ENCODE measurements at places on chromosomes 16 and 17.
A peak's percentile ranks its signal among the peaks of the same experiment; 100 is the strongest.

DNA sequence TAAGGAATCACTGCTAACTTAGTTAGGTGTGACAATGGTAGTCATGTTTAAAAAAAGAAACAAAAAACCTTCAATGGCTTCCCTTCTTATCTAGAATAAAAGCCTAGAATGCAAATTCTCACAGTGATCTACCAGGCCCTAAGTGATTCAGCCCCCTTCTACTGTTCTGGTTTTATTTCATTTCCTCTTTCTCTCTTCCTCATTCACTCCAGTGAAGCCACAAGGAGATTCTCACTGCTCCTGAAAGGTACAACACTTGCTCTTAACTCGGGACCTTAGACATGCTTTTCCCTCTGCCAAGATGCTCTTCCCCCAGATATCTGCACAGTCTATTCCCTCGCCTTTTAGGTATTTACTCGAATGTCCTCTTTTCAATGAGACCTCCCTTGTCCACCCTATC lies 3.7 kb downstream of the PIGS start:
- DNase-seq, result no peak

GRCh38 chr16:24146518-24146917 lies 109.6 kb upstream of the CACNG3 start:
- DNase-seq, result no peak

GRCh38 chr16:87032554-87032953 lies 284.6 kb downstream of the C16orf95 start:
- DNase-seq, result no peak

- DNase-seq, result no peak
Measured at GRCh38 chr16:85172455-85173145, 60.3 kb upstream of the CIBAR2 start.

DNA sequence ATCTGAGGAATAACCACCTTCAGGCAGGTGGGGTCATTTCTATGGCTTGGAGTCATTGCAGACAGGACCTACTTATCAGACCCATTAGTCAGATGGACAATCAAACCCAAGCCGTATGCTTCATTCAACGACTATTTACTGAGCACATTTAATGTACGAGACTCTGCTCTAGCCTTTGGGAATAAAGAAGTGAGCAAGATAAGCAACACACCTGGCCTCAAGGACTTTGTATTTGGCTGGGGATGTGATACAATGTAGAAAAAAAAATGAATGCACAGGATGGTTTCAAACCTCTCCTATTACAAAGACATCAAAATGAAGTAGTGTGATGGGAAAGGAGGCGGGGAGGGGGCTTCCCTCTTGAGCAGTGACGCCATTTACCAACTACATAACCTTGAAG lies 311.7 kb downstream of the PMP22 start:
- no peak for DNase-seq

DNA sequence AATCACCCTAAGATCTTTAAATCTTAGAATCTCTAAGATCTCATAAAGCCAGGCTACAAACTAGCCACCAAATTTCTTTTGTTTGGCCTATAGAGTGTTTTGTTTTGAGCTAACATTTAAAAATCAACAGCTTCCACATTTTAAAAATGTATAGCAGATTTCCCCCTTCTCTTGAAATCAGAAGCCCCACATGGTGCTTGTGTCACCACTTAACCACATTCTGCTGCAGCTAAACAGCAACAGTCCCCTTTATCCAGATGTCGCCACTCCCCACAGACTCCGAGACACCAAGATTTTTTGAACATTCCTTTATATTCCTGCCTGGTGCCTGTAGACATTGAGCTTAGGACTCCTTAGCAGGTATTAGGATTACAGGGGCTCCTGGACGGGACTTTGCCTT lies 16.0 kb downstream of the GUCY2D start:
- no peak for DNase-seq

DNA sequence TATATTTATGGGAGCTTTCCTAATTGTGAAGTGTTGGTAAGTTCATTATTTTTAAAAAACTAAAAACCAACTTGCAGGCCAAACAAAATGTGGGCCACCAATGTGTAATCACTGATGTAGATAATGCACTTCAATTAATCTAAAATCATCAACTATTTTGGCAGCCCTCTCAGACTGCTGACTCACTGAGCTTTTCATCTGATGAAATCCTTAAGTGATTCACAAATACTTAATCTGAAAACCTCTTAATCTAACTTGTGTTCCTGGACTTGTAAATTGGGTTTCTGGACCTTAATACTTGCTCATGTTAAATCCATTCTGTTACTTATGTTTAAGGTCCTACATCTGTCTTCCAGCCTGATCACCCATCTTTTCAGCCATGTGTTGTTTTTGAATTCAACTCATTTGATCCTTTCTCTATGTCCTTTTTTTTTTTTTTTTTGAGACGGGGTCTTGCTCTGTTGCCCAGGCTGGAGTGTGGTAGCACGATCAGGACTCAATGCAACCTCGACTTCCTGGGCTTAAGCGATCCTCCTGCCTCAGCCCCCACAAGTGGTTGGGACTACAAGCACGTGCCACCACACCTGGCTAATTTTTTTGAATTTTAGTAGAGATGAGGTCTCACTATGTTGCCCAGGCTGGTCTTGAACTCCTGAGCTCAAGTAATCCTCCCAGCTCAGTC lies 39.0 kb downstream of the PRKCB start:
- no peak for DNase-seq

DNA sequence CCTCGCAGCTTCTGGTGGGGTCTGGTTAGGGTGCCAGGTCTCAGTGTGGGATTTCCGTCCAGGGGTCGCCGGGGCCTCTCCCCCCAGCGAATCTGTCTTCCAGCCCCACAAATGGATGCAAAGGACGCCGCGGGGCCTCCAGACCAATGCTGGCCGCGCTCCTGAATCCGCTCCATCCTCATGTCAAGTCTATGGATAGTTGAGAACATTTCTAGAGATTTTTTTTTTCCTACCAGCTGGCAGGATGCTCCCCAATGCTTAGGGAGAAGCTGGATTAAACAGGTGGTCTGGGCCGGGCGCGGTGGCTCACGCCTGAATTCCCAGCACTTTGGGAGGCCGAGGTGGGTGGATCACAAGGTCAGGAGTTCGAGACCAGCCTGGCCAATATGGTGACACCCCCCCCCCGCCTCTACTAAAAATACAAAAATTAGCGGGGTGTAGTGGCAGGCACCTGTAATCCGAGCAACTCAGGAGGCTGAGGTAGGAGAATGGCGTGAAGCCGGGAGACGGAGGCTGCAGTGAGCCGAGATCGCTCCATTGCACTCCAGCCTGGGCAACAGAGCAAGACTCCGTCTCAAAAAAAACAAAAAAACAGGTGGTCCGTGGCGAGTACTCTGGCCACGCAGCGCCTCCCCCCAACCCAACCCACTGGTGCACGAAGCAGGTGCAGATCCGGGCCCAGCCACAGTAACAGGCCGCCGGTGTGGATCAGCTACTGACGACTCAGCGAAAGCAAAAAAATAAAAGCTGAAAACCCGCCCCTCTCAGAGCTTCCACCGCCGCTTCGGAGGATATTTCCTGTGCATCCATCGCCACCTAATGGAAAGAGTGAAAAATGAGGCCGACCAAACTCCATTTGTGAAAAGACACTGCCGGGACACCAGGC lies 1.1 kb upstream of the NXN start:
- DNase-seq, result peak; percentile 80

DNA sequence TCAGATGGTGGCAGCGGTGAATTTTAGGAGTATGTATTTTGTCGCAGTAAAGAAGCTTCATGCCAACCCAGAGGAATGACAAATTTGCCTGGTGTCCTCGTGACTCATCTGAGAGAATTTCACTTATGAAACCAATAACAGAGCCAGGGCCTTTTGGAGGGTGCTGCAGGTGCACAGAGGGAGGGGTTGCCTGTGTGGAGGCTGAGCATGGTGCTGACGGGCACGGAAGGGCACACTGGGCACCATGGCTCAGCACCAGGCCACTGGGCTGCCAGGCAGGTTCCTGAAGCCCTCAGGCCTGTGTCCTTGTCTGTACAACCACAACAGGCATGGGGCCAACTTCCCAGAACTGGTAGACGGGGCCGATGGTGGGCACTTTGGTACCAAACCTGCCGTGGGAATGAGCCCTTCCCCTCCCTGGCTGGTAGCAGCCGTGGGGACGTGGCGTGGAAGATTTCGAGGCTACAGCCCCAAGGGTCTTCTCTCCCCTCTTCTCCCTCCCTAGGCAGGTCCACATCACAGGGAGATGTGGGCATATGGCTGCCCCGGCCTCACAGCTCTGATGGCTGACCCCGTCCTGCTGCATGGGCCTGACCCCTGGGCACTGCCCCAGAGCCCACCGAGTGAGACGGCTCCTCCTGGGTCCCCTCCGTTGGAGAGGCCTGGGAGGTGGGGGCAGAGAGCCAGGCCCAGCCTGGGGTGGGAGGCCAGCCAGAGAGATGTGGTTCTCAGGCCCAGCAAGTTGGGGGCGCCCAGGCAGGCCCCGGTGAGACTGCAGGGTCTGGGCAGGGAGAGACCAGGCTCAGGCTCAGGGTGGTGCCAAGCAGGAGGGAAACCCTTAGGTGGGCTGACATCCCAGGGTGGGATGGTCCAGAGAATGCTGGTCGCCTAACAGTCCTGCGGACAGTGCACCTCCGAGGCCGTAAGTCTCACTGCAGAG lies 30.2 kb upstream of the ZNF469 start:
- no peak for DNase-seq

- peak; percentile 70 for DNase-seq
Measured at GRCh38 chr16:56609463-56609921, 1.1 kb downstream of the MT2A start.

GRCh38 chr16:81600275-81600674 lies 155.7 kb downstream of the CMIP start:
- DNase-seq, result no peak

DNA sequence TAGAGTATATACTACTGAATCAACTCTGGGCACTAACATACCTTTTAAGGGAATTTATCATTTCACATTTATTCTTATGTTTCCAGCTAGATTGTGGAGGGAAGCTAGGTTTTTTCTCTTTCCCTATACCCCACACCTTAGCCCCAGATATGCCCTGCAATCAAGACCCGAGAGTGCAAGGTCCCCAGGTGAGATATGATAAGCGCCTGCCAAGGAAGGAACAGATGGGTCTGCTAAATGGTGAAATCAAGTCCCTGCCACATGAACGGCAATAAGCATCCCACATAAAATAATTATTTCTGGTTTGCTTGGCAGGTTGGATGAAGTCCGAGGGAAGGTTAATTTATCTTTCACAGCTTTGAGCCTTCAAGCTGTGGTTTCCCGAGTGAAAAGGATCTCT lies 195.5 kb downstream of the TOX3 start:
- DNase-seq, result no peak

DNA sequence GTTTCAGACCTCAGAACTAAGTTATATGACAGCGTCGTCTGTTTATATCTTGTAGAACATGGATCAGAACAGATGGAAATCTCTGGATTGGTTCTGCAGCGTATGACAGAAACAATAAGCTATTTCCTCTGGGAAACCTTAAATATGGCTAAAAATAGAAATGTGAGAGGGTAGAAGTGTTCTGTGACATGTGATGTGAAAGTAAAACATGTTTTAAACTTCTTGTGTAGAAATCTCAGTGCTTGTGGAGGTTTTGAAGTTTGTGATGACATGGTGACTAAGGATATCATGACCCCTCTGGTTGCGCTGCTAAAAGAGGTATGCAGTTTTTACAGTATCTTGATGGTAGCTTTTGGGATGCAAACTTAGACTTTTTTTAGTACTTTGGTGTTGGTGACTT lies 2.8 kb downstream of the HEATR3 start:
- no peak for DNase-seq
